Panc1 (cell line): ENCODE measurements at places on chromosomes 16 and 17. TPM values are rescaled to one million over a fixed set of nuclear protein-coding genes. Genes with fewer than 3 reads are reported as not detected.

The GJC1 gene
- 89.4 TPM for total RNA-seq

The CRYBA1 gene
- not detected for total RNA-seq

The SETD1A gene
- 38.7 TPM for total RNA-seq

The RHBDL1 gene
- total RNA-seq = 6.6 TPM

The KRTAP29-1 gene
- total RNA-seq = not detected

The PRSS36 gene
- 0.23 TPM for total RNA-seq

The SLC52A1 gene
- 0.54 TPM for total RNA-seq

DNA sequence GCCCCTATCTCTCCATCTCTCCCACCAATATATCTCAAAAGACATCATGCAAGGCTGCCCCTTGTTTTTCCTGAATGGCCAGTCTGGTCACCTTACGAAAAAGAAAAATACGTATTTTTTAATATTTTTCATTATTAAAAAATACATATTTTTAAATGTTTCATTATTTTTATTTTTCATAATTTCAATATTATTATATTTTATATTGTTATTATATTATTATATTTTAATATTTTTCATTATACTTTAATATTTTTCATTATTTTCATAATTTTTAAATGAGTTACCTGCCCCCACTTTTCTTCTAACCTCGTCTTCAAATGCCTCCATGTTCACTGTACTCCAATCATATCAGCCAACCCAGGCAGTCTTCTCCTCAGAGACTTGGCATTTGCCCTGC lies 116.0 kb upstream of the ERCC4 start:
- no peak overlapping the region for H3K27ac ChIP-seq
- H3K27me3 ChIP-seq = peaks cover 4% of the 10 kb centered on the region; the same call in 1 of the 2 replicates
- H3K4me3 ChIP-seq = no peak overlapping the region
- H3K4me1 ChIP-seq = no peaks in the 10 kb centered on the region
- no peak for DNase-seq
- no peaks in the 10 kb centered on the region for H3K36me3 ChIP-seq

DNA sequence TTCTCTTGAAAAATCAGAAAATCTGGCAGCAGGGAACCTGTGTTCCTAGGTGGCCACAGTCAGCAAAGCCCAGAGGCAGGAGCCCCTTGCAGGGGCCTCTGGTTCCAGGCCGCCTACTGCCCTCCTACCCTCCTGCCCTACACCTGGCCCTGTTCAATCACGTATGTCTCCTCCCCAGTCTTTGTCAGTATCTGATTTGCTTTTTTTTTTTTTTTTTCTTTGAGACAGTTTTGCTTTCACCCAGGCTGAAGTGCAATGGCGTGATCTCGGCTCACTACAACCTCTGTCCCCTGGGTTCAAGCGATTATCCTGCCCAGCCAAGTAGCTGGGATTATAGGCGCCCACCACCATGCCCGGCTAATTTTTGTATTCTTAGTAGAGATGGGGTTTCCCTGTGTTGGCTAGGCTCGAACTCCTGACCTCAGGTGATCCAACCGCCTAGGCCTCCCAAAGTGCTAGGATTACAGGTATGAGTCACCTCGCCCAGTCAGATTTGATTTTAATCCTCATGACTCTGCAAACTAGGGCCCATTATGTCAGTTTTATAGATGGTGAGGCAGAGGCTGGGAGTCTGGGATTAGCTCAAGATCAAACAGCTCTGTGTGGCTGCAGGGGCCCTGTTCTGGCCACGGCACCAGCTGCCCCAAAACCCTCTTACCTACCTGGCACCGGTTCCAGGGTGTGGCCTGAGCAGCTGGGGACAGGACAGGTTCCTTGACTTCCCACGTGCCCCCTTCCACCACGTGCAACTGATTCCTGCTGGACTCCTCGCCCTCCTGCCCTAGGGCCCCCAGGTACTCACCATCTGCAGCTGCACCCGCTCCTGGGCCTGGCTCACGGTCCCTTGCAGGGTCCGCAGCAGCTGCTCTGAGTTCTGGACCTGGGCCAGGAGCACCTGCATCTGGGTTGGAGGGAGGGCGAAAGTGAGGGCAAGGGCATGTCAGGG lies 14.7 kb downstream of the RABEP2 start:
- no peaks in the 10 kb centered on the region for H3K4me1 ChIP-seq
- H3K4me3 ChIP-seq = no peak overlapping the region
- no peak overlapping the region for H3K27ac ChIP-seq
- no peaks in the 10 kb centered on the region for H3K36me3 ChIP-seq
- H3K27me3 ChIP-seq = no peaks in the 10 kb centered on the region

DNA sequence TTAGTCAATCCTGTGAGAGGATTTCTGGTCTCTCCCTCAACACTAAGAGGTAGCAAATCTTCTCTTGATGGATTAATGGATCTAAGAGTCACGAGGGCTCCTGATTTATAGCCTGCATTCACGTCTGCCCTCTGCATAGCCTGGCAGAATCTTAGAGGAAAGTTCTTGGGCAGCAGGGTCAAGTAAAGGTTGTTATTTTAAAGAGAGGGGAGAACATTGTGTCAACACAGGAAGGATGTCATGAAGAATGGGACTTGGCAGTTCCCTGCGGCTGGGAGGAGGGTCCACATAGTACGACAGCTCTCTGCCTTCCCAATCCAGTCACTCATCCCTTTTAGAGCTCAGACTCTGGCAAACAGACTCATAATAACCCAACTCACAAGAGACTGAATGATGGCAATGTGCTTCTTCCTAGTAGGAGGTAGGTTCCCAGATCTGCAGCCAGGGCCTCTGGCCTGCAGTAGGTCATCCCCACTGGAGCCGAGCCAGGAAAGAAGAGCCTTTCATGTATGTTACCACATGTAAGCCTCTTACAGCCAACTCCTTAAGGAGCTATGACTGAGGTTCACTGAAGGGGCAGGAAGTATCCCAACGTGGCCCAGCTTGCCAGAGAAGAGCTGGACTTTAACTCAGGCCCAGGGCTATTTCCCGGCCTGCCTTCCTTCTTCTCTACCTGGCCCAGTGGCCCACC lies 25.4 kb upstream of the RPTOR start:
- no peaks in the 10 kb centered on the region for H3K27me3 ChIP-seq
- H3K4me1 ChIP-seq = no peaks in the 10 kb centered on the region
- H3K36me3 ChIP-seq = no peaks in the 10 kb centered on the region
- no peak overlapping the region for H3K4me3 ChIP-seq
- no peak overlapping the region for H3K27ac ChIP-seq

- peaks cover 2% of the 10 kb centered on the region for H3K36me3 ChIP-seq
- no peak for DNase-seq
- H3K27me3 ChIP-seq = no peaks in the 10 kb centered on the region
- H3K4me1 ChIP-seq = peaks cover 14% of the 10 kb centered on the region
Measured at GRCh38 chr17:59149841-59150511, 5.0 kb downstream of the SKA2 start.

- no peaks in the 10 kb centered on the region for H3K27me3 ChIP-seq
- no peak overlapping the region for H3K4me3 ChIP-seq
- no peaks in the 10 kb centered on the region for H3K36me3 ChIP-seq
- peaks cover 3% of the 10 kb centered on the region; the same call in 1 of the 2 replicates for H3K4me1 ChIP-seq
Measured at GRCh38 chr16:68493412-68494070, 45.2 kb upstream of the SMPD3 start.

DNA sequence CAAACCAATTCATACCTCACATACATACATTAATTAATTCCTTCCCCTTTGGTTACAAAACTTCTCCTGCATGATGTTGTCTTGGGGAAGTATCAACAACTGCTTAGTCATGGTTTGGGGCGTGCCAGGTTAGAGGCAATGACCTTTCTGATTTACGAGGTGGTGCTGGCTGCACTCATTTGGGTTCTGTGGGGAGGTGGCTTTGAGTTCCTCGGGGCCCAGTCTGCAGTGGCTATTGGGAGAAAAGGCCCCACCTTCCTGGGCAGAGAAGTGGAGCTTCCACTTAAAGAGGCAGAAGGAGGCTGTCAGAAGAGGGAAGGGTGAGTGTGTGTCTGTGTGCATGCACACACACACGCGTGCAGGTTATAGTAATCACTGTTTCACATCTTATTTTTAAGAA lies 10.2 kb upstream of the ETV4 start:
- no peak for DNase-seq
- H3K36me3 ChIP-seq = no peaks in the 10 kb centered on the region
- no peak overlapping the region for H3K27ac ChIP-seq

DNA sequence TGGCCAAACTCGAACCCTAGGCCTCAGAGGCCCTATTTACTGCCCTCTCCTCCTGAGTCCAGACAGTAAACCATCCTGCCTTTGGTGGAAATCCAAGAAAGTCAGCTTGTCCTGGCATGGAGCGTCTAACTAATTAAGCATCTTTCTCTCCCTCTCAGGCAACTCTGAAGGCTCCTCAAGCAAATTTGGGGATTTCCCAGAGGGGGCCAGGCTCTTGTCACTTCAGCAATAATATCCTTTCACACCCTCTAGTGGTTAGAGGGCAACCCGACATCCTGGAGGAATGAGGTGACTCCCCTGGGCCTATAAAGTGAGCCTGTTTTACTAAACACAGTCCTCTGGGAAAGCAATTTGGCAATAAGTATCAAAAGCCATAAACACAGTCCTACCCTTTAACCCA lies 60.4 kb downstream of the NOG start:
- DNase-seq = peak; percentile 39
- no peak overlapping the region; the same call in 1 of the 2 replicates for H3K27ac ChIP-seq
- H3K4me3 ChIP-seq = no peak overlapping the region
- no peaks in the 10 kb centered on the region for H3K27me3 ChIP-seq

DNA sequence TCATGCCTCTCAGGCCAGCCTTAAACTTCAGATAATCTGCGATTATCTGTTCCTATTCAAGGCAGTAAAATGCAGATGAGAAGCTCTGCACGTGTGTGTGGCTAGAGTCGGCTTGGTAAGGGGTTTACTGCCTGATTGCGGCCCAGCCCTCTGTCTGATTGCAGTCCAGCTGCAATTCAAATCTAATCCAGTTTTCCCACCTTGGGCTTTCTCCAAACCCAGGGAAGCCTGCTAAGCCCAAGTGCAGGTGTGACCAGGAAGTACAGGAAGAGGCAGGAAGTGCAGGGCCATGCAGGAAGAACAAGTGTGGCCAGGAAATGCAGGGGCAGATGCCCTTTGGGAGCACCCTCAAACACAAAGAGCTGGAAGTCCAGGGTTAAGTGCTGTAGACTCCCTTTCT lies 314.9 kb downstream of the CEP112 start:
- no peaks in the 10 kb centered on the region for H3K4me1 ChIP-seq
- H3K4me3 ChIP-seq = no peak overlapping the region

DNA sequence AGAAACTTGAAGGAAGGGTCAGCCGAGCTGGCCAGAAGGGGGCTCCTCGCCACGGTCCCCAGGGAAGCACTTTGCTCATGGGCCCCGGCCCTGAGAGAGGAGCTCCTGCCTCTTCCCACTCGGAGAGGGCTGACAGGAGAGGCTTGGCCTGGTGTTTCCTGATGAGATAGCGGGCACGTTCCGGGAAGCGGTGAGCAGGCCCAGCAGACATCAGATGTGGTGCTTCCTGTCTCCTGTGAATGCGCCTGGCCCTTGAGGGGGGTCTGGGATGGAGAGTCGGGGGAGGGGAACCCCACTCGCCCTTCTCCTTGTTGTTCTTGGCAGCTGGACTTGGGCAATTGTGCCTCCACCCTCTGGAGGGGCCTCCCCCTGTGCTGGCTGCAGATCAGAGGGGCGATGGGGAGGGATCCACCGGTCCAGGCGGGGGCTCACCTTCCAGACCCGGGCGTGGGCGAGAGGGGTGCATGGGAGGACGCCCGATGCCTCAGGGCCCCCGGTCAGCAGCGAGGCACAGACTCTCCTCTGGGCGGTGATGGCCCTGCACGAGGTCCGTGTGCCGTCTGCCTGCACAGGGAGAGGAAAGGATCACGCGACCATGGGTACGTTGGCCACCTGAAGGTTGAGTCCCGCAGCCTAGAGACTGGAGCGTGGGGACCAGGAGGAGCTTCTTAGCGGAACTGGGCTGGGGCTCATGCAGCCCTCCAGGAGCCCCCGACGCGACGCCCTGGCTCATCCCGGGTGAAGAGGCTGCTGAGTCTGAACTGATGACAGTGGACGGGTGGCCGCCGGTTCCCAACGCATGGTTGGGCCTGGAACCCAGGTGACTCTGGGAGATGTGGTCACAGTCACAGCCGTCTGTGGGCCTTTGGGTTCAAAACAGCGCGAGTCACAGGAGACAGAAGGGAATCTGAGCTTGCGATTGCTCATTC lies 25.4 kb downstream of the METRNL start:
- H3K36me3 ChIP-seq = no peaks in the 10 kb centered on the region
- no peak overlapping the region for H3K27ac ChIP-seq
- no peaks in the 10 kb centered on the region for H3K27me3 ChIP-seq
- DNase-seq = no peak
- peaks cover 25% of the 10 kb centered on the region for H3K4me1 ChIP-seq

GRCh38 chr16:2040787-2041522 lies 6.7 kb downstream of the NTHL1 start:
- H3K36me3 ChIP-seq = no peaks in the 10 kb centered on the region
- no peaks in the 10 kb centered on the region for H3K27me3 ChIP-seq
- H3K4me3 ChIP-seq = no peak overlapping the region
- peaks cover 56% of the 10 kb centered on the region for H3K4me1 ChIP-seq

DNA sequence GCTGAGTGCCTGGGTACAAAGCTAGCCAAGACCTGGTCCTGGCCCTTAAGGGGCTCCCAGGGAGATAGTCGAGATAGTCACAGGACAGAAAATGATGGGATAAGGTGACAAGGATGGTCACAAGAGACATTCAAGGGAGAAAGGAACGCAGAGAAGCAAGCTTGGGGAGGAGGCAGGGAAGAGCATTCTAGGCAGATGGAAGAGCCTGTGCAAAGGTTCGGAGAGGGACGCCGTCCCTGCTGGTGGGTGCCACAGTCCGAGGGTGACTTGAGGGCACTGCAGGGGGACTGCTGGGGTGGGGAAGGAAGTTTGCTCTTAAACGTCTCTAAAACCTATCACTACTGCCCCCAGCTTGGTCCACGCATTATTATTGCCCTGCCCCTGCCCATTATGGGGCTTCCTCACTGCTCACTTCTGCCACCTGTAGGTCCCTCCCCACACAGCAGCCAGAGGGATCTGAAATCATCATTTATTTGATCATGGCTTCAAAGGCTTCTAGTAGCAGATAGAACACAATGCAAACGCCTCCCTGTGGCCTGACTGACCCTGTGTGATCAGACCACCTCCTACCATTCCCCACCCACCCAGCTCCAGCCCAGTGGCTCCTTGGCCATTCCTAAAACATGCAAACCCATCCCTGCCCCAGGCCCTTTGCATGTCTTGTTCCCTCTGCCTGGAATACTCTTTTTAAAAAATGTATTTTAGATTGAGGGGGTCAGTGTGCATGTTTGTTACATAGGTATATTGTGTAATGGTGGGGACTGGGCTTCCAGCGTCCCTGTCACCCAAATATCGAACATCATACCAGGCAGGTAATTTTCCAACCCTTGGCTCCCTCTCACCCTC lies 60.3 kb downstream of the RMI2 start:
- H3K4me1 ChIP-seq = no peaks in the 10 kb centered on the region
- peak; percentile 25 for DNase-seq
- no peaks in the 10 kb centered on the region for H3K27me3 ChIP-seq
- no peaks in the 10 kb centered on the region for H3K36me3 ChIP-seq
- H3K4me3 ChIP-seq = no peak overlapping the region

DNA sequence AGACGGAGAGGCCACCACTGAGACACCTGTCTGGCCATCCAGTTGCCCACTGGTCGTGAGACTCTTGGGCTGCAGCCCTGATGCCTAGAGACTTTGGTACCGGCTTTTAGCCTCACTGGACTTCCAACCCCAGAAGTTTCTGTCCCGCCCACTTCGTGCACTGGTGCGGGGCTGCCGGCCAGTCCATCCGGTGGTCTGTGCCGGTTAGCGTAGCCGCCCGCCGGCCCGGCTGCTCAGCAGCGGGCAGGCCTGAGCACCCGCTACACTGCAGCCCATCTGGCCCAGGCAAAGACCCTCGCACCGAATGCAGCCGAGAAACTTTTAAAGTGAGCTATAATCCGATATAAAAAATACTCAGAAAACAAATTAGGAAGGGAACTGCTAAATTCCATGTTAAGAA lies 30.7 kb downstream of the AKAP10 start:
- peaks cover 3% of the 10 kb centered on the region; the same call in 1 of the 2 replicates for H3K36me3 ChIP-seq
- H3K27me3 ChIP-seq = no peaks in the 10 kb centered on the region
- no peaks in the 10 kb centered on the region for H3K4me1 ChIP-seq
- no peak overlapping the region for H3K4me3 ChIP-seq
- DNase-seq = no peak
